ENCODE measurements at places on chromosomes 5 and 9. TPM values are rescaled to one million over a fixed set of nuclear protein-coding genes. Genes with fewer than 3 reads are reported as not detected.

GRCh38 chr9:14488421-14489190 is 174.7 kb upstream of the NFIB start:
- DNase-seq = no peak

DNA sequence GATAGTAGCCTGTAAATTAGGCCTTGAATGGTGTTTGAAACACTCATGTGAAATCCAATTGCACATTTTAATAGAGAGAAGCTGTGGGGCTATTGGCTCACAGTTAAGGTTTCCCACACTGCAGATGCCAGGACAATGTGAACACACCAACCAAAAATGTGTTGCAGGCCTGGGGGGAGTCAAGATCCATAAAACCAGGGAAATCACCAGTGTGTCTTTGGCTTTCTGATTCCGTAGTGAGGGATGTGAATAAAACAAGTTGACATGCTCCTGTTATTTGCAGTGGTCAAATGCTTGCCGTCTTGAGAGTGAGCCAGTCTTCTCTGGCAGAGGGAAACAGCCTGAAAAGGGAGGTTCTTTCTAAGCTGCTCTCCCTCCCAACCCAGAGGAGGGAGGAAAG is 79.0 kb downstream of the ZNF462 start:
- DNase-seq = no peak

DNA sequence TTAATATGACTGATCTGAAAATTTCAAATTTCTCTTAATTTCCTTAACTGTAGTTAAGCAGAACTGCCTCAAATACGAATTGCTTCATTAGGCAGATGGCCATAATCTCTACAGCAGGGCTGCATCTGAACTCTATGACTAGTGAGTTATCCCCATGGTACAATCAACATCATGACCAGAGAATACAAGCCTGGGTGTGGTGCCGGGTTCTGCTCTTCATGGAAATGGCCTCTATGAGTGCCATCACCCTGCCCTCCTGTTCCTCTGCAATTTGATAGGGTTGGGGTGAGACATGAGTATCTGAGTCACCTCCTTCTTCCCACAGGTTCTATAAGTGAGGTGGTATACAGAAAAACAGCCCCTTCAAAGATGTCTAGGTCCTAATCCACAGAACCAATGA is 235.9 kb downstream of the AP3B1 start:
- DNase-seq = no peak

- DNase-seq = no peak
These were observed 149.7 kb upstream of the ADAMTS16 start for GRCh38 chr5:4990462-4990861.

- no peak for DNase-seq
These were observed 12.1 kb upstream of the NCS1 start for GRCh38 chr9:130159915-130160670.

- no peak for DNase-seq
These were observed 414.8 kb downstream of the GADD45G start for GRCh38 chr9:90019626-90020025.

- DNase-seq = no peak
These were observed 44.1 kb upstream of the FOXE1 start for GRCh38 chr9:97808972-97809371.

- DNase-seq = peak; percentile 33
These were observed 9.6 kb upstream of the ATP6V0E1 start for GRCh38 chr5:172973931-172974330.

- no peak for DNase-seq
These were observed 5.4 kb upstream of the B4GALT1 start for GRCh38 chr9:33172256-33173238.

DNA sequence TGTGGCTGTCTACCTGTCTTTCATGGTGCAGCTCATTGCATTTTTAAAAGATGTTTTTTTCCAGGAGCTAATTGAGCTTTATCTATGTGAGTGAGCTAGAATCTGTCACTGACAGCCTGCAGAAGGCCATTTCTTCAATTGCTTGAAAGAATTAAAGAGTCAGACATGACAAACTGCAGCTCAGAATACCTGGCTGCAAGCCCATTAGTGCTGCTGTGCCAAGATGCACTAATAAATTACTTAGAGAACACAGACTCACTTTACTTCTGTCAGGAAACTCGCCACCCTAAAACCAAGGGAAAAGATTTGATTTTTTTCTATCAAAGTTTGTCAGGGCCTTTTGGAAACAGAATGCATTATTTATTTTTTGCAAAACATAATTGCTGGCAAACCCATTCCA is 368.3 kb downstream of the CAAP1 start:
- DNase-seq = no peak

- no peak for DNase-seq
These were observed 160.8 kb downstream of the MCTP1 start for GRCh38 chr5:95124101-95124500.

- no peak for DNase-seq
These were observed 127.5 kb upstream of the CPEB4 start for GRCh38 chr5:173760461-173761177.

Gene GMCL2
- total RNA-seq = not detected

Gene DNAJC21
- total RNA-seq = 47.5 TPM

Gene SELENOP
- total RNA-seq = not detected

Gene TEX10
- total RNA-seq = 31.8 TPM

Gene NKD2
- not detected for total RNA-seq

Gene DNAI1
- total RNA-seq = not detected

Data from HFFc6 (cell line).